ENCODE measurements at places on chromosomes 5 and 9.

DNA sequence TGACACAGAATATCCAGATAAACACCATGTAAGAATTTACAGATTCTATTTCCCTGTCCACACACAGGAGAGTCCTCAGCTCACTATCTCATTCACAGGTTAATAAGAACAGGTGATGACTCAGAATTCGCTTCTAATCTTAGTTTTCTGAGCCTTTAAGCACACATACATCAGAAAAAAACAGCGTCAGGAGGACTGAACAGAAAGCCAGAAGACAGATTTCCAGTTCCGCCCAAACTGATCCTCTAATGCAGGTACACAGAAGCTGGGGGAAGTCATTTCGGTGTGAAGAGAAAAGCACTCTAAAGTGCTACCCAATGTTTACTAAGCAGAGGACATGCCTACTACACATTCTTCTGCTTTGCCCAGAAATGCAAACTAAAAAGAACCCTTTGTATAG, 1.6 kb downstream of the CEMIP2 start:
- no peak for DNase-seq

DNA sequence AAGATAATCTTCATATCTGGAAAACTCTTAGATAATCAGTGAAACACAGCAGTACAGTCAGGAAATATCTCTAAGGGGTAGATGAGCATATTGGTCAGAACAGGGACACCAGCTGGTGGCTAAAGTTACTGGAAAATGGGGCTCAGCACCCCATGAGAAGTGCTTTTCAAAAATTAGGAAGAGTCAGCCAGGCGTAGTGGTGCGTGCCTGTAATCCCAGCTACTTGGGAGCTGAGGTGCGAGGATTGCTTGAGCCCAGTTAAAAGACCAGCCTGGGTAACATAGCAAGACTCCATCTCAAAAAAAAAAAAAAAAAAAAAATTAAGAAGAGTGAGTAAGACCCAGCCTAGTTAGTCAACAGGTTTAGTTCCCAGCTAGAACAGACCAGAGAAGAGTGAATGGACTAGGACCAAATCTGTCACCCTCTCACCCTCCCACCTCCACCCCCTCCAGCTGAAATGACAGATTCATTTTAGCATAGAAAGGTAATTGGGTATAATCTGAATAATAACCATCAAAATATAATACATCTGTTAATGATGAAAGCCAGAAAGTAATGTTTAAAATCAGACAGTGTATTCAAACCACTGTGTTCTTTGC, 120.9 kb downstream of the CDC42SE2 start:
- DNase-seq: no peak

GRCh38 chr9:81108821-81109220, 580.5 kb downstream of the TLE1 start:
- no peak for DNase-seq

- no peak for DNase-seq
Measured at GRCh38 chr5:5373351-5373989, 49.0 kb upstream of the ICE1 start.

GRCh38 chr5:68303754-68304420, 88.3 kb downstream of the PIK3R1 start:
- no peak for DNase-seq

GRCh38 chr5:140322751-140323731, 20.1 kb upstream of the PFDN1 start:
- no peak for DNase-seq

- DNase-seq: no peak
Measured at GRCh38 chr5:126896170-126896702, 119.3 kb downstream of the LMNB1 start.

DNA sequence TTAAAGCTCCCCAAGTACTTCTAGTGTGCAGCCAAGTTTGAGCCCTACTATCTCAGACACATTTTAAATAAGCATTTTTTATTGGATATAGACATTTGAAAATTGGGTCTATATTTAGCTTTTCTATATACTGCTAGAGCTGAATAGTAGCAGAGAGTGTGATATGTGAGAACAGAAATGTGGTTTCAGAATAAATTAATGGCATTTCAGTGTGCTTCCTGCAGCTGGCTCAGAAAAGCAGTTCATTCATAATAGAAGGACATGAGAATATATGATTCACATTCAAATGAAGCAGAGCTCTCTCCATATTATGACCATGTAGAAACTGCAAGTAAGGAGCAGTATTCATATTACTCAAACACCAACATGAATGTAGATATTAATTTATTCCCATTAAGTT, 464.0 kb downstream of the PTPRD start:
- DNase-seq: no peak

DNA sequence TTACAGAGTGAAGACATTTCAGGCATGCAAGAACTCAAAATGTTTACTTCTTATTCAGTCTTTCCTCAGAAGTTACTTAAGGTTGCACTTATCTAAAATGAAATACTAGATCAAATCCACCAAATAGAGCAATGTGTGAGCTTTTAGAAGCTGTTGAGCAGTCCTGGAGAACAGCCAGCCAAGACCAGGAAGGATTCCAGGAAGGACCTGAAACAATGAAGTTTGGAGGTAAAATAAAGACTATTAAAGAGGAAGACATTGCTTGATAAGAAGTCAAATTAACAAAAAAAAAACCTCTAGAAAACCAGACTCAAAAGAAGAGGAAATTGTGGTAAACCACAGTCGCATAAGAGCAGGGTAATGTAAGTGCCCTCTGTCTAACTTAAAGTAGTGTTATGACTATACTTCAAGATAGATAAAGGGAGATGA, 156.2 kb upstream of the S1PR3 start:
- DNase-seq: no peak

- no peak for DNase-seq
Measured at GRCh38 chr5:112084149-112084548, 327.2 kb upstream of the NREP start.

GRCh38 chr5:132300577-132301343, 6.6 kb downstream of the SLC22A4 start:
- no peak for DNase-seq

DNA sequence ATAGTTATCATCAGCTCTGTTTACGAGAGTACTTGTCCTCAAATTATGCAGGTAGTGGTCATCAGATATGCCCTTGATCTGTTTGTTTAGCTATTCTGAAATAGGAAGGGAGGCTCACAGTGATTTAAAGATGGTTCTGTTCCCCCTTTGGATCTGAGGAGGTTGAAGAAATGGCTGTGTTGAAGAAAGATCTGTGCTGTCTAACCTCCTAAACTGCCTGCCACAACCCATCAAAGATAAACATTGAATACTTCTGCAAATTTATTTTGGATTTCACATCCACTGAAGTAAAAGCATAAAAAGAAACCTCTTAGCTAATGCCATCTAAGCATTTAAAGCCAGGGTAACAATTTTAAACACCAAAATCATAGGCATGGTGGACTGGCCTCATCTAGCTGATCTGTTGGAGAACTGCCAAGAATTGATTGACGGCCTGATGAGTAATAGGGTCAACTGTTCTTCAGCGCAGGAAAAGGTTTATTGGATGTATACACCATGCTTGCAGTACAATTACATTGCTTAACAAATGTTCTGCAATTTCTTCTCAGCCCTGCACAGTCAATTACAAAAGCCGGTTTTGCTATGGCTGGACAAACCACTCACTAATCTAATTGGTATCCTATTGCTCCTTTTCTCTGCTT, 97.6 kb downstream of the SEMA6A start:
- no peak for DNase-seq

GRCh38 chr5:73007051-73007450, 51.2 kb downstream of the FCHO2 start:
- DNase-seq: no peak

GRCh38 chr5:124584991-124585715, 161.3 kb downstream of the ZNF608 start:
- DNase-seq: no peak

- DNase-seq: no peak
Measured at GRCh38 chr5:116881921-116882531, 307.4 kb upstream of the SEMA6A start.

DNA sequence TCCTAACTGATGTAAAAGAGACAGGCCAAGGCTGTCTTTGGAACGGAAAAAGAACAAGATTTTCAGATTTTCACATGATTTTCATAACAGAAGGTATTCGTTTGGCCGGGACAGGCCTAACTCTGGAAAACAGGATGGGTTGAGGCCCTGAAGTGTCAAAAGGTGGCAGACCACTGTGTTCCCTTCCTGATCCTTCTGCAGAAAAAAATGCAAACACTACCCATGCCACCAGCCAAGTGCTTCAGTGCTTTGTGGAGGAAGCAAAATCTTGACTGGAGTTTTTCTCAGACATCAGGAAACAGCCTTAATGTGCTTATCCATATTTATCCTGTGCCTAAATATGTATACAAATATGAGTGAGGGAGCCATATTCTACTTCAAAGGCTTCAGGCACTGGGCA, 113.5 kb upstream of the IL6ST start:
- no peak for DNase-seq

DNA sequence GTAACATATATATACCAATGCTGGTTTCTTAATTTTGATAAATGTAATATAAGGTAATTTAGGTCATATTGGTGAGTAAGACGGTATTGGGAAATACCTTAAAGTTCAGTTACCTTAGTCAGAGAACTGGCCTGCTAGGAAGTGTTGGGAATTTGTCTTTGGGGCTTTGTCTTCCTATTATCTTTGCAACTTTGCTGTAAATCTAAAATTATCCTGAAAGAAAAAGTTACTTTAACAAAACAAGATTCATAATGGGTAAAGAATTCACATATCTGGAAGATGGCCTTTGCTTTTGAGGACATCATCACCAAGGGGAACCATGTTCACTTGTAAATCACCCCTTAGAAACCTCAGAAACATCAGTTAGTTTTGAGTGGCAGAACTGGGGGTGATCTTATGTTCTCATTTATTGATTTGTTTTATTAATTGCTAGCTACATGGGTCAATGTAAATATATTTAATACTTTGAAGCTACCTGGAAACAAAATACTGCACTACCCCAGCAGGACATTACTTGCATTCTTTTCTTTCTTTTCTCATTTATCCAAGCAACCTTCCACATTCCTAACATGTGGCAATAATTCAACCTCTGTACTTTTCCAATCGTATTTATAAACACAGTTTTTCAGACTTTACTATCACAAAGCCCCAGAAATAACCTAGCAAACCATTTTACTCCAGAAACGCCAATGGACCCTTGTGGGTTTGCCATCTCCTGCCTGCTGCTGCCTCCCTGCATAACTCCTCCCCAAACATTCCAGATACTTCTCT, 41.4 kb downstream of the GLIS3 start:
- DNase-seq: no peak

- no peak for DNase-seq
Measured at GRCh38 chr5:78362220-78362619, 1.8 kb downstream of the SCAMP1 start.

DNA sequence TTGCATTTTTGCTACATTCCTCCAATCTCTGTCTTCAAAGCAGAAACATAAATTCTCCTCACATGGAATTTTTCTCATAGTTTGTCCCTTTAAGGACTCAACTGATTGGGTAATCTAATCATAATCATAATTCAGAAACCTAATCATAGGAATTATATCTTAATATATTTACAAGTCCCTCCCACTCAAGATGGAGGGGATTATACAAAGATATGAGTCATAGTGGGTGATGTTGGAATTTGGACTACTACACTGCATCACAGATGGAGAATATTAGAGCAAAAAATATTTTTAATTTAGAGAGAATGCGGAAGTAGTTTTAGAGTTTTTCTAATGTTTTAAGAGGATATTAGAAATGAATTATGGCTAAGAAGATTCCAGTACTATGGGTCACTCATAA, 1034.0 kb downstream of the DTWD2 start:
- DNase-seq: no peak

- DNase-seq: no peak
Measured at GRCh38 chr9:118318770-118319431, 614.7 kb downstream of the TLR4 start.

DNA sequence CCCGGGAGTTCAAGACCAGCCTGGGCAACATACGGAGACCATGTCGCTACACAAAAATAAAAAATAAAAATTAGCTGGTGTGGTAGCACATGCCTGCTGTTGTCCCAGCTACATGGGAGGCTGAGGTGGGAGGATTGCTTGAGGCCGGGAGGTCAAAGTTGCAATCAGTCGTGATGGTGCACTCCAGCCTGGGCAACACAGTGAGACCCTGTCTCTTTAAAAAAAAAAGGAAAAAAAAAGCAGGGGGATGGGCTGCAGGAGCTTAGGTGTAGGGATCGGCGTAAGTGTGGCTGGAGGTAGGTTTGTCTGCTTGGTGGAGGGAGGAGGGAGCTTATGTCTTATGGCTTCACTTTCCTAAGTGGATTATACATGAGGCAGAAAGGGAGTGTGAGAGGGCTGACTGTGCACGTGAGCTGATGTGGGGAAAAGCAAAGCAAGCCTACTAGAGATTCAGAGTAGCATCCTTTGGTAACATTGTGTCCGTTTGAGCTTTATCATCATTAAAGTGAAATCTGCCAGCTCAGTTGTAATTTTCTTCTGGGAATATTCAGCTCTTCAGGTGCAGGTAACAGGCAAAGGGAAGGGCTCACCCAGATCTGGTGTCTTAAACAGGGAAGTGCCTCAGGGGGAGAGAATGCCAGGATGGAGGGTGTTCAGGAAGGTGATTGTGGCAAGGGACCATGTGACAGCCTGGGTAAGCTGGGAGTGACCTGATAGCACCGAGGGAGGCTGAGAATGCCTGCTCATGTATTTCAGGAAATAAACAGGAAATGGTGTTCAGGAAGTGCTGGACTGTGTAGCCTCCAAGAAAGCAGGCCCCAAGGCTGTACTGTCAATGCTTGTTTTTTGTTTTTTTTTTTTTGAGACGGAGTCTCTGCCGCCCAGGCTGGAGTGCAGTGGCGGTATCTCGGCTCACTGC, 17.6 kb upstream of the SETX start:
- no peak for DNase-seq

DNA sequence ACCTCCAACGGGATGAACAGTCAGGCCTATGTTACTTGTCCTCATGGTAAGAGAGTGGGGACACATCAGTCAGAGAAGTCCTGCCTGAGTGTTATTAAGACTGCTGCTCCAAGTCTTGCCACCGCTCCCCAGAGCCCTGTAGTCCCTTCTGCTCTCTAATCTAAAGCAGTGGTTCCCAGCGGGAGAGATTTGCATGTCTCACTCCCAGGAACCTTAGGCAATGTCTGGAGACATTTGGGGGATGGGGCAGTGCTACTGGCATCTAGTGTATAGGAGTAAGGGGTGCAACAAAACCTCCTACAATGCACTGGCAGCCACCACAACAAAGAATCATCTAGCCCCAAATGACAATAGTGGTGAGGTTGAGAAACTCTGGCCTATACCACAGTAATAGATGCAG, 2.6 kb upstream of the SVEP1 start:
- DNase-seq: no peak

DNA sequence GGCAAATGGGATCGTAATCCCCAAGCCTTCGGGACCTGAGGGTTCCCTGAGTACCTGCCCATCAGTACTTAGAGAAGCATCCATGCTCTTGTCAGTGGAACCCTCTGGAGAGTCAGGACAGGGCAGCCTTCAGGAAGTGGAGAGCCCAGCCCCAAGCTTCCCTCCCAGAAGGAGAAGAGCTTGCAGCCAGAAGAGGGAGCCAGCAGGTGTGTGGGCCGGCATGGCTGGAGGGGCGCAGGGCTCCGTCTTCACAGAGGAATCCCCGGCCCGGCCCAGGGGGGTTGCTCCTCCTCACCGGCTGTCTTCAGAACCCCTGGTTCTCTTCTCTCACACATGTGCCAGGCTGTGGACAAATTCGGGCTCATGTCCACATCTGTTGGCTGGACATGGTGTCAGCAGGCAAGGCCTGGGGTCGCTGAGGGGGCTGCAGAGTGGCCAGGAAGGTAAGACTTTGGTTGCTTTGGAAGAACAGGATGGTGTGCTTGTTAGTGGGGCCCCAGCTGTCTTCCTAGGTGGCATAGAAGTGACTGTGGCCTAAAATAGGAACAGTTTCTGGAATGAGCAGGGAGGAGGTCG, 58.9 kb upstream of the RXRA start:
- DNase-seq: no peak

- no peak for DNase-seq
Measured at GRCh38 chr9:78595200-78595945, 298.4 kb downstream of the PSAT1 start.
